ENCODE measurements at places on chromosomes 16 and 17.

- no peak for DNase-seq
Measured at GRCh38 chr17:67422897-67423296, 45.8 kb downstream of the PITPNC1 start.

DNA sequence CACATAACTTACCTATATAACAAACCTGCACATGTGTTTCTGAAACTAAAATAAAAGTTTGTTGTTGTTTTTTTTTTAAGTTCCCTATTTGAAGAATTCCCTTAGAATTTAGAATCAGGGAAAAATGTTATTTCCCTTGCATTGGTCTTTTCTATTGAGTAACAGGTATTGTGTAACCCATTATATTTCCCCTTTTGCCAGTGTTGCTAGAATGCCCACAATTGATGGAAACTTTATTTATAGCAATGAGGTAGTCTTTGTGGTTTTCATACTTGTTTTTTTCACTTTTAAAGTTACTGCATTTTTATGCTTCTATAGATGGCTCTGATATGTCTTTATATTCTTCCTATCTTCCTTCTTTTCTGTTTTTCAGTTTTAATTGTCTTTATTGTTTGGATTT lies 3.9 kb downstream of the NLRP1 start:
- DNase-seq = no peak

DNA sequence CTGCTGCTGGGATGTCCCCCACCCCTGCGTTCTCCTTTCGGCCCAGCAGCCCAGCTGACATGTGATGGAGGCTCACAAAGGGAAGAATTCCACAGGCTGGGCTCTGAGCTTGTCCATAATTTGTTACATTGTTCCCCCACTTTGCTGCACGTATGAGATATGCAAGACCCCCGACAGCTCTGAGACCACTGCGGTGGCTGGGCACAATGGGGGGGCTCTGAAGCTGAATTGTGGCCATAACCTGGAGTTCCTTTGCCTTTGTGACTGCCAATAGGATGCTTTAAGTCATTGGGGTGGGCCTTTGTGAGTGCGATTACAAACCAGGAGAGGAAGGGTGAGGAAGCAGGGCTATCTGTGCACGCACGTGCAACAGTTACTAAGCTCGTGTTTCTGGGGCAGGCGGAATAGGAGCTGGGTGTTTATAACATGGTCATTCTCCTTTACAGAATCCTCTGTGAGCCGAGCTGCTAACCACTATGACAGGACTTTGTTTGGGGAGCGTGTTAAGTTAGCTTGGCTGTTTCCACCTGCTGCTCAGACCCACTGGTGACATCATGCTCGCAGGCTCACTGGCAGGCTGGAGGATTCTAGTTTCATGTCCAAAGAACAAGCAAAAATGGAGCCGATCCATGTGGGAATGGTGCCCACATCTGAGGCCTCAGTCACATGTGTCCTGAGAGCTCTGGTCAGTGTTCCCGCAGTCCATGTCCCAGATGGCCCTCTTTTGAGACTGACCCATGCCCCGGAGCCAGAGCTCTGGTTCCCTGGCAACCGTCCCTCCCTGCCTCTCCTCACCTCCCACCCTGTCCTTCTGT lies 208.3 kb upstream of the SALL1 start:
- no peak for DNase-seq

- no peak for DNase-seq
Measured at GRCh38 chr17:39563476-39563875, 44.2 kb downstream of the NEUROD2 start.

DNA sequence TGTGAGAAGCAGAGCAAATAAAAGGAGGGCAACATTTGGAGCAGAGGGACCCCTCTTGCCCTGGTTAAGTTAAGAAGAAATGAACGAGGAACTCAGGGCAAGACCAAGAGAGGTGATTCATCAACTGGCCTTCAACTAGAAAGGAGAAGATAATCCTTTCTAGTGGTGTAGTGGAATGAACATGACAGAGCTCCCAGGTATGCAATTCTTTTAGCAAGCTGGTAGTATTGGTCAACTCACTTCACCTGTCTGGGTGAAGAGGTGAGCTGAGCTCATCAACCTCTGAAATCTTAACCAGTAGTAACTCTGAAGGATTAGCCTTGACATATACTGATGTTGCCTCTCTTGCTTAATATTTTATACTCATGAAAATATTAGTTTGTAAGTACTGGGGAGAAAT lies 1024.7 kb upstream of the GOT2 start:
- DNase-seq = no peak

DNA sequence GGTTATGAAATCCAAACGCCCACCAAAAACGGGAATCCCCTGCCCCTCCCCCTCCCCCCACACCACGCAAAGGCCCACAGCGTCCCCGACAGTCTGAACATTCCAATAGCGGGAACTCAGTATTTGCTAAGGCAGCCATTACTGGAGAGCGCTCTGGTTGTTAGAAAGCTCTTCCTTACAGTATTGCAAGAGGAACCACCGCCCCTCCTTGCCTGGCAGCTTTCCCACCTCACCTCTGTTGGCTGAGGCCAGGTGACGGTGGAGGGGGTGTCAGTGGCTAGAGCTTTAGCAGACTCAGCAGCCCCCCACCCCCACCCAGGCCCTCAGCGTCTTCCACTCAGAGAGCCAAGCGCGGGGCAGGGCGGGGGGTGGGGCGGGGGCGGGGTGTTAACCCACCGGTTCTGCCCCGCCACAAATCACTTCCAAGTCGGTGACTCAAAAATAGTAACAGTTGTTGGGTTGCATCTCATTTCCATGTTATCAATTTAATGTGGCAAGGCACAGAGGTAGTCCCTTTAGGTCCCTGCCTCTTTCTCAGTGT lies 2.2 kb upstream of the PLEKHH3 start:
- DNase-seq = peak; percentile 48

DNA sequence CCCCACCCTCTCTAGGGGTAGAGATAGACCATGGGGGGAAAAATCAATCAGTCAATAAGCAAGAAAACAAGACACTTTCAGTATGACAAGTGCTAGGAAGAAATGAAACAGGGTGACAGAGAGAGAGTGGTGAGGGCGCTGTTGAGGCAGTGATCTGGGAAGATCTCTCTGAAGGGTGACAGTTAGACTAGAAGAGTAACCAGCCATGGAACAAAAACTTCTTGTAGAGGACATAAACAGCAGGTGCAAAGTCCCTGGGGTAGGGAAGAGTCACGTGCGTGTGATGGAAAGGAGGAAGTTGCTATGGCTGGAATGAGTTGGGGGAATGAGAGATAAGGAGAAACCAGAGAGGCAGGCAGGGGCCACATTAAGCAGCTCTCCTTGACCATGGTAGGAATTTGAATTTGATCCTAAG lies 16.8 kb upstream of the EMP2 start:
- DNase-seq = no peak

- no peak for DNase-seq
Measured at GRCh38 chr17:44906763-44907728, 7.8 kb upstream of the EFTUD2 start.

- DNase-seq = no peak
Measured at GRCh38 chr17:44362949-44363612, 572 bp downstream of the FAM171A2 start.

GRCh38 chr16:50114357-50115129 lies 38.6 kb upstream of the TENT4B start:
- no peak for DNase-seq

DNA sequence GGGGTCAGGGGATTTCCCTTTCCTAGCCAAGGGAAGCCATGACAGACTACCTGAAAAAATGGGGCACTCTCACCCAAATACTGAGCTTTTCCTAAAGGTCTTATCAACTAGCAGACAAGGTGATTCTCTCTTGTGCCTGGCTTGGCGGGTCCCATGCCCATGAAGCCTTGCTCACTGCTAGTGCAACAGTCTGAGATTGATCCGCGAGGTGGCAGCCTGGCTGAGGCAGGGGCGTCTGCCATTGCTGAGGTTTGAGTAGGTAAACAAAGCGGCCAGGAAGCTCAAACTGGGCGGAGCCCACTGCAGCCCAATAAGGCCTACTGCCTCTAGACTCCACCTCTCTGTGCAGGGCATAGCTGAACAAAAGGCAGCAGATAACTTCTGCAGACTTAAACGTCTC lies 152.6 kb upstream of the PMFBP1 start:
- no peak for DNase-seq

- no peak for DNase-seq
Measured at GRCh38 chr16:2819179-2819938, 2.3 kb downstream of the PRSS21 start.

DNA sequence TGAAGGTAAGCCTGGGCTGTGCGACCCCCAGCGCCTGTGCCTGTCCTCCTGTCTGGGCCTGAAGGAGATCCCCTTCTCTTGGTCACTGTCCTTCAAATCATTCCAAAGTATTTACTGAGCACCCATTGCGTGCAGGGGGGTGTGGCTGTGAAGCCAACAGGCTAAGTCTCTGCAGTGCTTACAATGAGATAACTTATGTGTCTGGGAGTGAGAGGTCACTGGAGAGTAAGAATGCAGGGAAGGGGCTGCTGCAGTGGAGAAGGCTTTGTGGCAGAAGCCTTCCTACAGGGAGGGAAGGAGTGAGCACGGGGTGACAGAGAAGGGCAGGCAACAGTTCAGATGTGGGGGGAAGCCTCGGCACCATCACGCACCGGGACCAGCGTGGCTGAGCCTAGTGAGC lies 11.2 kb upstream of the SMIM5 start:
- DNase-seq = no peak

DNA sequence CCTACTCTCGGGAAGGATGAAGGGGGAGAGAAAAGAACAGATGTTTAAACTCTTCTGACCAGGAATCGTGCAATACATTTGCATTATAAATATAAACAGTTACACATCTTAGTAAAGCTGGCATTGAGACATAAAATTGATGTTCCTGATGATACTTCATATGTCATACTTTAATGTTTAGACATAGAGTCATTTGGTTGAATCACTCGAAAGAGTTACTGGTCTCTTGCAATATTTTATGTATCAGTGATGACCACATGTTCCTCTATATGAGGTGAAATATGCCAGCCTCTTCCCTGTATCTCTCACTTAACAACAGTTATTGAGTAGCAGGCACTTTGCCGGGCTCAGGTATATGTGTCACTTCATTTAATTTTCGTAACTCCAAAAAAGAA lies 49.7 kb upstream of the PMFBP1 start:
- DNase-seq = no peak

DNA sequence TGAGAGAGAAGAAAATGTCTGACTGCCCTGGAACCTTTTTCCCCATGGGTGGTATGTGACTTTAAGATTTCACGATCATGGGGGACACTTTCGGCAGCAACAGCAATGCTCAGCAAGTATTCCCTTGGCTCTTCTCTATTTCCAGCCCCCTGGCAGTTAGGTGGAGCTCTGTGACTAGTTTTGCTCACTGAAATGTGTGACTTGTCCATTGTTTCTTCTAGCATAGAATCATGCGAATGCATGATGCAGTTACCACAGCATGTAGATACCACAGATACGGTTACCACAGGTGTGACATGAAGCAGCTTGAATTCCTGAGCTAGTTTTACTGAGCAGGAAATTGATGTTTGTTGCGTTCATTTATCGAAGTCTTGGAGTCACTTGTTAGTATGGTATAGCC lies 1034.5 kb upstream of the EEF2KMT start:
- peak; percentile 45 for DNase-seq

DNA sequence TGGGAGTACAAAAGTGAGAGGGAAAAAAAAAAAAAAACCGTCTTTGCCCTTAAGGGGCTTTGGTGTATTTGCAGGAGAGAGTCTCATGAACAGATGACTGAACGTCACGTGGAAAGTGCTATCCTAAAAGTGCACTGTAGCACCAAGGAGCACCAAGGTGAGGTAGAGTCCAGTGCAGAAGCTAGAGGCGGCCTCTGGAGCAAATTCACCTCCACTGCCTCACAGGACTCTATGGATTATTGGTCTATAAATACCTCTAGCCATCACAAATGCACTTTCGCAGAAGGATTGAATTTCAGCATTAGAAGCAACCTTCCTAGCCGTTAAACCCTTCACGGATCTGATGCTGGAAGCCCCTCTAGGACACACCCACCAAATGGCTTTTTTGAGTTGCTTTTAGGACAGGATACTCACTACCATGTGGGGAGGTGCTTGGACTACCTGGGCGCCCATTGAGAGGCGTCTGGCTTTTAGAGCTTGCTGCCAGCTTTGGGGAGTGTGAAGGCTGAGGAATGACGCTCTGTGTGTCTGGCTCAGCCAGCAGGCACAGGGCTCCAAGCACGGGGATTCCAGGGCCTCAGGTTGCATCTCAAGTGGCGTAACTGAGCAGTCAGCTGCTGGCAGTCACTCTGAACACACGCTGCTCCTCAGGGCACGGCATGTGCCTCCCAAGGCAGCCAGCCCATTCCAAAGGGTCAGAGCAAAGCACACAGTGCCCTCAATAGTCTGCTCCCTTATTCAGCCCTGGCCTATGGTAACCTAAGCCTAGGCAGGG lies 52.7 kb downstream of the CDRT4 start:
- no peak for DNase-seq

DNA sequence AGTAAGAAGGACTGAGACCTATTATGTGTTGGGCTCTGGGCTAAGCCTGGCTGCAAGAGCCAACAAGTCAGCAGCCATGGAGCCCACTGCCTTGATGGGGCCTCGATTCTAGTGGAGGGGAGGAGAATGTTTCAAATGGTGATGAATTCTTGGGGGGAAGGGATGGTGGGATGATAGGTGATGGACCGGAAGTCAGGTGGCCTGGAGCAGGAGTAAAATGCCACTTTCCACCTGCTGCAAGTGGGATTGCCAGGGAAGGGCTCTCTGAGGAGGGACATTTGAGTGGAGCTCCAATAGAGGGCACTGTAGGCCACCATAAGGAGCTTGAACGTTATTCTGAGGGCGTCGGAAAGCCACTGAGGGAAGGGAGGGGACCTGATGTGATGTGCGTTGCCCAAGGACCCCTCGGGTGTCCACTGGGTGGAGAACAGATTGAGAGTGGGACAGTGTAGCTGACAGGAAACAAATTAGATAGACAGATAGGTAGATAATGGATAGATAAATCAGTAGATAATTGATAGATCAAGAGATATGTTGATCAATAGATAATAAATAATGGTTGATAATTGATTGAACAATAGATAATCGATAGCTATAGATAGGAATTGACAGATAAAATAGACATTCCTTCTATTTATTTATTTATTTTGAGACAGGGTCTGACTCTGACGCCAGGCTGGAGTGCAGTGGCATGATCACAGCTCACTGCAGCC lies 18.2 kb upstream of the NXPH3 start:
- DNase-seq = peak; percentile 26

DNA sequence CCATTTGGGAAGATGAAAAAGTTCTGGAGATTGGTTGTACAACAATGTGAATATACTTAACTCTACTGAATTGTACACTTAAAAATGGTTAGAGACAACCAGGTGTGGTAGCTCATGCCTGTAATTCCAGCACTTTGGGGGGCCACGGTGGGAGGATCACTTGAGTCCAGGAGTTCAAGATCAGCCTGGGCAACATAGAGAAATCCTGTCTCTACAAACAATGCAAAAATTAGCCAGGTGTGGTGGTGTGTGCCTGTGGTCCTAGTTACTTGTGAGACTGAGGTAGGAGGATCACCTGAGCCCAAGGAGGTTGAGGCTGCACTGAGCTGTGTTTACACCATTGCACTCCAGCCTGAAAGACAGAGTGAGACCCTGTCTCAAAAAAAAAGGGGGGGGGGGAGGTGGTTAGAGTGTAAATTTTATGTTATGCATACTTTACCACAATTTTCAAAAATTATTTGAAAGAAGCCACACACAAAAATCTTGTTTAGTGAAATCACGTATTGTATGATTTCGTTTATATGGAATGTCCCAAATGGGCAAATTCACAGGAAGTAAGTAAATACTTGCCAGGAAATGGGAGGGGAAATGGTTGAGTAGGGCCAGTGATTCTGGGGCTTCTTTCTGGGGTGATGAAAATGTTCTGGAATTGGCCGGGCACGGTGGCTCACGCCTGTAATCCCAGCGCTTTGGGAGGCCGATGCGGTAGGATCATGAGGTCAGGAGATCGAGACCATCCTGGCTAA lies 37.1 kb upstream of the AMZ2 start:
- DNase-seq = no peak
